LHCN-M2 (cell line): ENCODE measurements at places on chromosomes 16 and 17. TPM values are rescaled to one million over a fixed set of nuclear protein-coding genes. Genes with fewer than 3 reads are reported as not detected.
A peak's percentile ranks its signal among the peaks of the same experiment; 100 is the strongest.

Gene PERCC1
- total RNA-seq: not detected in 2 replicates

- DNase-seq: peak; percentile 60
Measured at GRCh38 chr17:77489893-77490255, 349.1 kb downstream of the SEC14L1 start.

Gene MILR1
- 36.8 and 52.6 TPM in 2 replicates for total RNA-seq

- DNase-seq: peak; percentile 84
Measured at GRCh38 chr16:22623351-22623781, 112.7 kb downstream of the NPIPB5 start.

DNA sequence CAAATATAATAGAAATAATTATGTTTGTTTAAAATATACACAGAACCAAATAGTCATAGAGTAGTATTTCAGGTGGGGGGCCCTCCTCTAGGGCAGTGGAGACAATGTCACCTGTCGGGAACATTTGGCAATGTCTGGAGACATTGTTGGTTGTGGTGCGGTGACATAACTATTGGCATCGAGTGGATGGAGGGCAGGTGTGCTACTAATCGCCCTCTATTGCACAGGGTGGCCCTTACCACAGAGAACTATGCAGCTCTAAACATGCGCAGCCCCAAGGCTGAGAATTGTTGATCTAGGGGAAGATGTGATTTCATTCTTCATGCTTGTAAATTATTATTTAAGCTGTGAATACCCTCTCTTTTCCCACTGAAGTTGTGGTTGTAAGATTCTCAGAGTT is 594.0 kb downstream of the WWOX start:
- DNase-seq: no peak

DNA sequence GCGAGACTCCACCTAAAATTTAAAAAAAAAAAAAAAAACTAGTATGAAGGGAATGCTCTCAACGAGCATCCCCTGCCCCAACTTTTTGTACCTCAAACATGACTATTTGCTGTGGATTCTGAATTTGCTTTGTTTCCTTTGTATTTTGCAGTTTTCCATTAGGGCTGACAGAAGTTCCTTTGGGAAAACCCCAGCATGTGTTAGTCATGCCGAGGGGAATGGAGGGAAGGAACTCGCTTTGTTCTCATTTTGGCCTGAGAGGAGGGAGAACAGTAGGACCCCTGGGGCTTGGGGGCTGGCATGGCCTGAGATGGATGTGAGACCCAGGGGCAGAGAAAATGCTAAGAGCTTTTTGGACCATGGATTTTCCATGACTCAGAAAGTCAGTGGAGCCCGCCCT is 20.5 kb downstream of the KRT9 start:
- no peak for DNase-seq

Gene KRT40
- not detected in 2 replicates for total RNA-seq

- DNase-seq: no peak
Measured at GRCh38 chr17:71963351-71963750, 157.5 kb upstream of the SOX9 start.

- no peak for DNase-seq
Measured at GRCh38 chr17:80790981-80791742, 200.5 kb upstream of the CHMP6 start.

- DNase-seq: no peak
Measured at GRCh38 chr16:72464597-72465368, 292.8 kb upstream of the PMFBP1 start.

Gene P2RX1
- 0.17 TPM in 1 of 2 replicates, not detected in the other for total RNA-seq

- no peak for DNase-seq
Measured at GRCh38 chr16:68379472-68380347, 68.6 kb downstream of the SMPD3 start.

DNA sequence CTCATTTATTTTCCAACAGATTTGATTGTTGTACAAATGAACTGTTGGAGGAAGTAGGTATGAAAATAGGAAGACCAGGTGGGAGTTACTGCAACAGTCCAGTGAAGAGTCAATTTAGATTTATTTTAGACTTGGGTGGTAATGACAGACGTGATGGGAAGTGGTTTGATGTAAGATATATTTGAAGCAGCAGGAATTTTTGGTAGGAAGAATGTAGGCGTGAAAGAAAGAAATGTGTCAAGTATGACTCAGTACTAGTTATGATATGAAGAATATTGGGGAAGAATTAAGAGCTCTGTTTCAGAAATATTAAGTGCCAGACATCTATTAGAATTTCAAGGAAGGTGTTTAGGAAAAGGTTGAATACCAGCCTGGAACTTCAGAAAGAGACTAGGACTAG is 247.9 kb upstream of the AXIN2 start:
- DNase-seq: peak; percentile 32

GRCh38 chr16:19102187-19102872 is 11.4 kb upstream of the ITPRIPL2 start:
- DNase-seq: no peak

DNA sequence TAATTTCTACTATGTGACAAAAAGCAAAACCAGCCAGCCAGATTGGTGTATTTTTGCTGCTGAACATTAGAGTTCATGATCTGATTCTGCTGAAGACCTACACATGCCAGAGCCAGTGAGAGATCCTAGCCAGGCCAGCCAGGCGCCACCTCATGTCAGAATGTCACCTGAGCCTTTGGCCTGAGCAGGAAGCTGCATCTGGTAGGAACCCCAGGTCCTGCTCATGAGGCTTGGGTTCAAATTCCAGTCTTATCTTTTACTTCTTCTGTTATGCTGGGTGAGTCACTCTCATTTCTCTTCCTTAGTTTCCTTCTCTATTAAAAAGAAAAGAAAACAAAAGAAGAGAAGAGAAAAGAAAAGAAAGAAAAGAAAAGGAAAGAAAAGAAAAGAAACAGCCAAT is 585.1 kb upstream of the CDH5 start:
- no peak for DNase-seq

- DNase-seq: no peak
Measured at GRCh38 chr17:31072186-31072585, 22.6 kb upstream of the NF1 start.

Gene IRX5
- total RNA-seq: 13.1 and 14.6 TPM in 2 replicates

DNA sequence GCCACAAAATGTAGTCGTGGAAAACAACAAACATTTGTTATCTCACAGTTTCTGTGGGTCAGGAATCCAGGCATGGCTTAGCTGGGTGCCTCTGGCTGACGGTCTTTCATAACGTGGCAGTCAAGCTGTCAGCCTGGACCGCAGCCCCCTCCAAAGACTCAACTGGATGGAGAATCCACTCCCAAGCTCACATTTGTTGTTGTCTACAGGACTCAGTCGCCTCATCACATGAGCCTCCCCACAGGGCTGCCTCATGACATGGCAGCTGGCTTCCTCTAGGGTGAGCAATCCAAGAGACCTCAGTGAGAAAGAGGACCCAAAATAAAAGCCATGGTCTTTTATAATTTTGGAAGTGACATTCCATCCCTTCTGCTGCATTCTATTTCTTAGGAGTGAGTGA is 34.7 kb upstream of the AKAP1 start:
- no peak for DNase-seq

Gene HBZ
- not detected in 2 replicates for total RNA-seq

DNA sequence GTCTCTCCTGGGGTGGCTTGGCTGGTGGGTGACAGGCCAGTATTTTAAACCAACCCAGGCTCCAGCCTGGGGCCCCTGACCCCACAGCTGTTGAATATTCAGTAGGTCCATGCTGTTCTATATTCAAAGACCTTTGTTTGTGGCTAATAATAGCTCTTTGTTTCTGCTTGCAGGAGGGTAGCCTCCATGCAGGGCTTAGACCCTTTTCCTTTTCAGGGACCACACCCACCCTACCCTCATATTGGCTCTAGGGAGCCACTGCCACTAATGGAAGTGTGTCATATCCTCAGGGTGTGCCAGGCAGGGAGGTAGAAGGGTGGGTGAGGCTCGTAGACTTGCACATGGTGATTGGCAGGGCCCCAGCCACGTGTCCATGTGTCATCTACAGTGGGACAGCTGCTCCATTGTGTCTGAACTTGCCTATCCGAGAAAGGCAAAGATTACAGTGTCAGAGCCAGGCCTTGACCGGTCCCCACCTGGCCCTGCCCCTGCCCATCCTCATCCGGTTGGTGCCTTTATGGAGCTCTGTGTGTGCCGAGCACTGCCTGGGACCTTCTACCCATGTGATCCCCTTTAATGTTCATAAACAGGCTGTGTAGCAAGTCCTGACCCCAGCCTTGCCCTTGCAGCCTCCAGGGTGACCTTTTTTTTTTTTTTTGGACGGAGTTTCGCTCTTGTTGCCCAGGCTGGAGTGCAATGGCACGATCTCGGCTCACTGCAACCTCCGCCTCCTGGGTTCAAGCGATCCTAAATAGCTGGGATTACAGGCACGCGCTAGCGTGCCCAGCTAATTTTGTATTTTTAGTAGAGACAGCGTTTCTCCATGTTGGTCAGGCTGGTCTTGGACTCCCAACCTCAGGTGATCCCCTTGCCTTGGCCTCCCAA is 22.1 kb downstream of the TMC7 start:
- DNase-seq: peak; percentile 97
